ENCODE measurements at places on chromosomes 2 and 18. TPM values are rescaled to one million over a fixed set of nuclear protein-coding genes. Genes with fewer than 3 reads are reported as not detected.

Gene BMPR2
- 5.1 TPM for total RNA-seq

DNA sequence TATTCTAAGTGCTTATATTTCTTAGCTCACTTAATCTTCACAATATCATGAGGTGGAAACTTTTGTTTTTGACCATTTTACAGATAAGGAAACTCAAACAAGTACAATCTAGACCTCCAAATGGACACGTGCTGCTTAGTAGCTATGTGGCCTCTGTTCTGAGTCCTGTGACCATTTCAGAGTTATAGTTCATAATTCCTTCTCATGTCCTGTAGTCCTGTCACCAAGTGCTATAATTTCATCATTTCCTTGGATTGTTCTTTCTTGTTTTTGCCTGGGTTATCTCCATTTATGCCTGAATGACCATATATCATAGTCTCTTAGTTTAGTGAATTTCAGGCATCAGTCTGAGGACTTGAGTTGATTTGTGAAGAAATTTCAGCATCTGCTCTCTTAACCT, 91.7 kb downstream of the NUP35 start:
- DNase-seq = no peak

GRCh38 chr2:26438526-26438925, 36.8 kb downstream of the DRC1 start:
- no peak for DNase-seq

- no peak for DNase-seq
These were observed 1256.7 kb upstream of the NRXN1 start for GRCh38 chr2:52288596-52288995.

DNA sequence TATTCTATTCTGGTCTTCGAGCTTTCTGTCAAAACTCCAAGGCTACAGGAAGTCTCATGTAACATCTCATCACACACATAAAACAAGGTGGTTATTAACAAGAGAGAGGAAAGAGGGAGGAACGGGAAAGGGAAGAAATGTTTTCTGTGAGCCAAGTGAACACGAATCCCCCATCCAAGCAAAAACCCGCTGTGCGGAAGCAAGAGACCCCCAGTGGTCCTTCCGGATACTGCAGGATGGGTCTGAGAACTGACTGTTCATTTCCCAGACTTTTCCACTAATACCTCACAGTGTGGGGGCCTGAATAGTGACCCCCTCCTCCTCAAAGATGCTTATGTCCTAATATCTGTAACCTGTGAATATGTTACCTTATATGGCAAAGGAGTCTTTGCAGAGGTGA, 19.0 kb upstream of the DIPK1C start:
- no peak for DNase-seq

DNA sequence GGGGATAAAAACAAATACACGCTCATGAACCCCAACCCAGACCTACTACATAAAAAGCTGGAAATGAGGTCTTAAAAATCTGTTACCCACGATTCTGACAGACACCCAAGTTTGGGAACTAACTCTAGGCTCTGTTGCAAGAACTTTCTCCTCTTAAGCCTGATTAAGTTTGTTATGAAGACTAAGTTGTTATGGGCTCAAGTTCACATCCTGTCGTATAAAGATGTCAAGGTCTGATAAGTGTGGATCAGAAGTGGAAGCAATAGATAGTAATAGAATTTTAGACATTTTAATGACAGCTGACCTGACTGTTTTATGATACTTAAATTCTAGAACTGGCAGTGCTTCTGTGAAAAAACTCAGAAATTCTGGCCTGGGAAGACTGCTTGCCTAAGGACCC, 43.2 kb downstream of the LPIN2 start:
- no peak for DNase-seq

DNA sequence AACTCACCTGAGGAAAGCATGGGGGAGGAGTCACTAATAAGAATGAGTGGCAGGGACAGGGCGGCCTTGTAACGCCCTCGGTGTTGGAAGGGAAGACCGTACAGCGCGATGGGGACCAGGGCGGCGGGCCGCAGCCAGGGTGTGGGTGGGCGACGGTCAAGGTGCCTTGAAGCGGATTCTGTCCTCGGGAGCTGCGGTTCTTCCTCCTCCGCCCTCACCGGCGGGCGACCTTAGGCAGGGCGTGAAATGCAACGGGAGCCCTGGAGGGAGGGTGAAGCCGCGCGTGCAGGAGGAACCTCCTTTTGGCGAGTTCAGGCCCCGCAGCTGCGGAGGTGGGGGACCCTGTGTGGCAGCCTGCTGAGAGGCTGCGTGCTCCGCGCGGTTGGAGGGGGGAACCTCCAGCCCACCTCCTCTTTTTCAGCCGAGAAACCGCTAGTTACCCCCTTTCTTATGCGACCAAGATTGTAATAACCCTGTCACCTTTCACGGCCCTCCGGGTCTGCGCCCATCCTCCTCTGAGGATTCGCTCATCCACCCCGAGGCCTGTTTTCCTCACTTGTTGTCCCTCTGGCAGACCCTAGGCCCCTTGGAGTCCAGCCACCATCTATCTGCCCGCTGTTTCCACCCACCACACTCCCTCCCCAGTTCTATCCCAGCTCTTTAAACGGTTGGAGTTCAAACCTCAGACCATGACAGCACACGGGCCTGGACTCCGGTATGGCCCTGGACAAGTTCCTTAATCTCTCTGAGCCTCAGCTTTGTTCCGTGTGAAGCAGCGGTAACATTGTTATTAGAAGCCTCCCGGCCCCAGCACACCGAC, 823 bp upstream of the RNU2-63P start:
- DNase-seq = no peak

DNA sequence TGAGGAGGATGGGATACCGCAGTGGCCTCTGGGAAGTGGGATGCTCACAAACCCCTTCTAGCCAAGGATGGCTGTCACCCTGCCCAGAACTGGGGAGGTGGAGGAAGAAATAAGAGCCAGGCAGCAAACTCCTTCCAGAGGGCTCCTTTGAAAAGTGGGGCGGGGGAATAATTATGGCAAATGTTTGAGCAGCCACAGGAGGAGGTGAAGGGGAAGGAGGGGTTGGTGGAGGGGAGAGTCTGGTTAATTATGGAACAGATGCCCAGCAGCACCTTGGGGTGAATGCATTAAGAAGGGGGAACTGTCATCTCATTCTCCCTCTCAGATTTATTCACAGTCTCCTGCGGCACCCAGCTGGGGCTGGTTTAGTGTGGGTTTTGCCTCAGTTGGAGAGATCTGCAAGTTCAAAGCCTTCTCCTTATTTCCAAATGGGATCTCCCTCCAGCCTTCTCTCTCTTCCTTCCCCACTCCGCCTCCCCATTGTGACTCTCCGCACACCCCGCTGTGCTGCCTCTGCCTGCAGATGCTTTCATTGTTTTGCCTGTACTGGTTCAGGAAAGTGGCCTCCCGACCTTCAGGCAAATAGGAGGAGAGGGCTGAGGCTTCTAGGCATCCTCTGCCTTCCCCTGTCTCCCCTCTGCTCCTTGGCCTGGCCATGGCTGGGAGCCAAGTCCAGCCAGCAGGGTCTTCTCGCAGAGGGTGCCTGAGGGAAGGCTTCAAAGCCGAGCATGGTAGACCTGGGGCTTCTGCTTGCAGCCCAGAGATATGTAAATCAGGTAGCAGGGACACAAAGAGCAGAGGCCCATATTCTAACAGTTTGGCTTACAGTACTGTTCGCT, 457.2 kb upstream of the MEX3C start:
- no peak for DNase-seq

Gene NPAS2
- total RNA-seq = 20.9 TPM

Gene CDH20
- 0.09 TPM for total RNA-seq

DNA sequence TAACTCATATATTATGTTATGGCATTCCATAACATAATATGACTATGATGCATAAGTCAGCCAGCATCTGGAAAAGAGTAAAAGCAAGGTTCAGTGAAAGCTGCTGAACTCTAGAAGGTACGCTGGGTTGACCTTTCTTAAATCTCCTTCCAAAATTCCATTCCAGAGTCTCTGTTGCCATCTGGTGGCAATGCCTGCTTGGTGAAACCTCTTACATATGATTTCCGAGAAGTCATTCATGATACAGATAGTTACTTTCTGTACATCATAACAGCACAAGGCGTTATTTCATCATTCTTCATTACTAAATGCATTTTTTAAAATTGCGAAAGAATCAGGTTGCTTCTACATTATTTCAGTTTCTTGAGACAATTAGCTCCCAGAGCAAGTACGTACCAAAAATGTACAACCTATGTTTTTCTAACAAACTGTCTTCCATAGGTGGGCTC, 7.0 kb upstream of the EPG5 start:
- peak; percentile 65 for DNase-seq

Gene OSGEPL1
- 11.8 TPM for total RNA-seq

DNA sequence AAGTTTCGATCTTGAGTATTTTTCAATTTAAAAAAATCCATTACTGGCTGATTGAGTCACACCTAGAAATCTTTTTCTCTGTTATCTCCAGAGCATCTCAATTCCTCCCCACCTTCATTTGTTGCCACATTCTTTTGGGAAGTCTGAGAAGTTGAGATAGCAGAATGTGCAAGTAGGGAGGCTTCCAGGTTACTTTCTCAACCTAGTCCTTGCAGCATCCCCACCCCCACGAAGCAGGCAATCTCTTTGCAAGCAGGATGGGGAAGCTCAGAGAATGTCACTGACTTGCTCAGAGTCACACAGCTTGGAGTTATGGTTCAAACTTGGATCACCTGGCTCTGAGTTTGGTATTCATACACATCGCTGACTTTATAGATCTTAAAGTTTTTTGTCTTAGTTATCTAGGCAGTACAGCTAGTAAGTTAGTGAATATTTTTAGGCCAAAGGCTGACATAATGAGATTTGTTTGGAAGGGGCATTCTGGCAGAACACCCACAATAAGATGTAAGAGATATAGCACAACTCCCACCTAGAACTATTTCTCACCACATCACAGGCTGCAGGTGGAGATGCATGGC, 25.9 kb upstream of the LCLAT1 start:
- no peak for DNase-seq

DNA sequence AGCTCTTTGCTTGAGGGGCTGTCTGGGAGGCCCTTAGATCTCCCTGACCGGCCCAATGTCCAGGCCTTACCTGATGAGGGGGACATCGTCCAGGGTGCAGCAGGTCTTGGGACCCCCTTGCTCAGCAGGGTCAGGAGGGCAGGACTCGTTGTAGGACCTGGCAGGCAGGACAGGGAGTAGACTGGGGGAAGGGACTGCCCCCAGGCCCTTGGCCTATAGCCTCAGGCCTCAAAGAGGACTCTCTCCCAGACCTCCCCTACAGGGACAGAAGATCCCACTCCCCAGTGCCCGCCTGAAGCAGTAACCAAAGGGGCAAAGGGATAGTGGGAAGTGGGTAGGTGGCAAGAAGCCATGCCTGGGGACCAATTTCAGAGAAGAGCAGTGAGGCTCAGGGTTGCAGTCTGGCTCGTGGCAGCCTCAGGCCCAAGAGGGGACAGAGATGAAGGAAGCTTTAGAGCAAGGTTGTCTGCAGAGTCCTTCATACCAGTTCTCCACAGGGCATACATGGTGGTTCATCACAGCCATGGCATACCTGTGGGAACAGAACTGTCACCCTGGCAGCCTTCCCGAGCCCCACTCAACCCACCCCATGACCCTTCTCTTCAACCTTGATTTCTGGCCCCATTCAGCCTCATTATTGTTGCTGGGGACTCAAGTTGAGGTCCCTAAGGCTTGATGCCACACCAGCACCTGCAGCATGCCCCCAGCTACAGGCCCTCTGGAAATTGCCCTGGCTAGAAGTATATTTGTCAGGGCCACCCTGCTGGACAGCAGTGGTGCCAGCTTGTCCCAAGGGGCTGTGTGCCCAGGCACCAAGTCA, 1.3 kb downstream of the TMEM150A start:
- no peak for DNase-seq

GRCh38 chr2:239990966-239991365, 34.2 kb downstream of the NDUFA10 start:
- no peak for DNase-seq

GRCh38 chr2:230758566-230759480, 46.2 kb downstream of the CAB39 start:
- DNase-seq = no peak

DNA sequence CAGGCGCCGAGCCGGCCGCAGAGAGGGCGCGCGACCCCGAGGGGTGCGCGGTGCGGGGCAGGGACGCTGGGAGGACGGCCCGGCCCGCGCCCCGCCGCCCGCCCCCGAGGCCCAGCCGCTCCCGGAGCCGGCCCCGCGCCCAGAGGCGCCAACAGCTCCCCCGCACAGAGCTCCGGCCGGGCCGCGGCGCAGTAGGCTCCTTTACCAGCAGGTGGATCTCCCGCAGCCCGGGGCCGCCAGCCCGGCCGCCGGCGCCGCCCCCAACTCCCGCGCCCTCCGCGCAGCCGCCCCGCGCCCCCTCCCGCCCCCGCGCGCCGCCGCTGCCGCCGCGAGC, 258 bp downstream of the MGAT4A start:
- peak; percentile 65 for DNase-seq

DNA sequence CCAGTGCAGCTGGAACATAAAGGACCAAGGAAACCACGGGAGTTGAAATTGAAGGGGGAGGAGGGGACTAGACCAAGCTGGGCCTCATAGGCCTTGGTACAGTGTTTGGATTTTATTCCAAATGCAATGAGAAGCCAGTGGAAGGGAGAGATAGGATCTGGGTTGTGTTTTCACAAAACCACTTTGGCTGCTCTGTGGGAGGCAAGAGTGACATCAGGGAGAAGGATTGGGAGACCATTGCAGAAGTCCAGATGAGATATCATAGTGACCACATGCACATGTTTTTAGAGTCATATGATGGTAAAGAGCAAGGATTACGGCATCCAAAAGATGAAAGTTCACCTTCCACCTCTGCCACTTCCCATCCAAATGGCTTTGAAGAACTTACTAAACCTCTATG, 210.2 kb downstream of the PAX3 start:
- no peak for DNase-seq

- DNase-seq = no peak
These were observed 117.7 kb upstream of the RAB12 start for GRCh38 chr18:8491516-8491915.

- no peak for DNase-seq
These were observed 573 bp downstream of the STAM2 start for GRCh38 chr2:152175012-152175367.

DNA sequence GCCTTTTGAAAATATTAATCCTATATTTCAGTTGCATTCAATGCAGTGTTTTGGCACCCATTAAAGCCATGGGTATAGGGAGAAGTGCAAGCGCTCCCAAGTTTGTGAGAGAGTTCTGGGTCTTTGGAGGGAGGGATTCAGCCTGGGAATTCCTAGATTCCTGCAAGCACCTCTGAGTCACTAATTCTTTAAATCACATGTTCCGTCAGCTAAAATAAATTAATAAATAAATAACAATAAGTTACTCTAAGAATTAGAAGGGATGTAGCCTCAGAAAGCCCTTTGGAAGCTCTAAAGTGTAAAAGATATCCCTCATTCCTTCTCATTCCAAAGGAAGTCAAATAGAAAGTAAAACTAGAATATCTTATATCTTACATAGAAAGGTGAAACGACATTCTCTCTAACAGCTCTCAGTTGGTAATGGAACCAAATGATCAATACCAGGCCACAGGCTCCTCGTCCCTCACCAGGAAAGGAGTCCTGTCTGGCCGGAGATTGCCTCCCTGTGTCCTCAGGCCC, 222.4 kb upstream of the RBBP8 start:
- DNase-seq = no peak

- no peak for DNase-seq
These were observed 194.2 kb upstream of the PKDCC start for GRCh38 chr2:41853427-41854191.

GRCh38 chr2:21175895-21176646, 52.3 kb downstream of the TDRD15 start:
- DNase-seq = no peak

Gene ALPP
- 0.16 TPM for total RNA-seq

- no peak for DNase-seq
These were observed 268.4 kb upstream of the CDH19 start for GRCh38 chr18:66872277-66872676.

Gene FHOD3
- total RNA-seq = not detected

All from activated naive CD4-positive, alpha-beta T cell treated with anti-CD3 and anti-CD28 coated beads, Interleukin-2, amount 50 U/mL, for 72 hours (primary cell).